Right renal pelvis (tissue), 4 donors: ENCODE measurements at places on chromosomes 5 and 9.

DNA sequence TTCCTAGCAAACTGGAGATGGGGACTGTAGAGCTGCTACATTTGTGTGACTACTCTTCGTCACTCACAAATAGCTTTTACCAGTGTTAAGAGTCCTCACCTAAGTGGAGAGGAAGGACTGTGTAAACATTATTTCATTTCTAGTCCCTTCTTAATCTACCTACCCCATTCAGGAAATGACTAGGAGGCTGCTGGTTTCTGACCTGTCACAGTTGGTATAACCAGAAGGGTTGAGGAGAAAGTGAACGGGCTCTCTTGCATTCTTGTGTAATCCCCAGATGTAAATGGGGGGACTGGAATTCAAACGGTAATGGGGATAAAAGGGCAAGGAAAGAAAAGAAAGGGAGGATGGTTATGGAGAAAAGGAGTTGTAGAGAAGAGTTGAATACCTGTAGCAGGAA lies 35.4 kb upstream of the BNIP1 start:
- no peak for DNase-seq

- no peak for DNase-seq
Measured at GRCh38 chr5:179126506-179126991, 66.4 kb downstream of the ZNF354C start.

DNA sequence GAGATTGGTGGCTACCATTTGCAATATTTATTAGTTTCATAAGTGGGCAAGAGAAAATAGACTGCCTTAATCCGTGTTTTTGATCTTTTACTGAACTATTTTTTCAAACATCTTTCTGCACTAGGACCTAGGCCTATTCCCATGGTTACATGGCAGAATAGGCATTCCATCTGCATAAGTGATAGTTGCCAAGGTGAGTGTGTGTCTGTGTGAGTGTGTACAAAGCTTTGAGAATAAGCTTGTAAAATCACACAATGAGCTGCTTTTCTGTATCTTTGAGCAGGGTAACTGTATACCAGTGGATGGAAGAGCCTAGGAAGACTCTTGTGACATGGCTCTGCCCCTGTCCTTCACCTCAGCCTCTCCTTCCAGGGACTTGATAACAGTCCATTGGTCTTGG lies 92.7 kb downstream of the SGCD start:
- no peak for DNase-seq

GRCh38 chr5:175867587-175868347 lies 3.6 kb upstream of the CPLX2 start:
- DNase-seq = no peak

DNA sequence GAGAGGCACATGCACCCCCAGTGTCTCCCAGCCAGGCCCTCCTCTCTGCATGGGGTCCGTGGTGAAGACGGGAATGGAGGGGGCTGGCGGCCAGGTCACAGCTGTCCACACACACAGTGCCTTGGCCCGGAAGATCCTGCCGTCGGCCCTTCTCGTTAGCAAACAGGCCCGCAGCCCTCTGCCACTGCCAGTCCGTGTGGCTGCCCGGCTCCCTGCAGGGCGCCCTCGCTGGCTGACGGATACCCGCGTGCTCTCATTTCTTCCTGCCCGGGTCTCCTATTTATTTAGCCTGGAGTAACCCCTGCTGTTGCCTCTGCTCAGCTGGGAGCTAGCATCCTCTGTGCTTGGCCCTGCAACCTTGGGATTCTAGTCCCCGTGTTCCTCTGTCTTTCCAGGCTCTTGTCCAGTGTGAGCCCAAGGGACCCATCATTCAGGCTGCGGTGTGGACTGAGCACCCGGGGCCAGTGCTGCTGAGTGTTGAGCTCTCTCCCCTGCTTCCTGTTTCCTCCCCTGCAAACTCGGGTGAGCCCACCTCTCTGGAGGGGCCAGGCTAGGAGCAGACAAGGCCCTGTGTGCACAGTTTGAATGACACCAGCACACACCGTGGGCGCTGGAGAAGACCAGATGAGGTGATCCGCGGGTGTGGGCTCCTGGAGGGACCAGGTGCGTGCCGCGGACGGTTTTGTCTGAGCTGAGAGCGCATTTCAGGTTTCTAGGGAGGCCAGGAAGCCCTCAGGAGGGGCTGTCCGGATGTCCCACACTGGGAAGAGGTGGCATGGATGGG lies 14.6 kb upstream of the RNU6ATAC start:
- no peak for DNase-seq

GRCh38 chr5:100175346-100175745 lies 359.8 kb upstream of the FAM174A start:
- no peak for DNase-seq

- DNase-seq = no peak
Measured at GRCh38 chr5:31196309-31196708, 2.8 kb downstream of the CDH6 start.

DNA sequence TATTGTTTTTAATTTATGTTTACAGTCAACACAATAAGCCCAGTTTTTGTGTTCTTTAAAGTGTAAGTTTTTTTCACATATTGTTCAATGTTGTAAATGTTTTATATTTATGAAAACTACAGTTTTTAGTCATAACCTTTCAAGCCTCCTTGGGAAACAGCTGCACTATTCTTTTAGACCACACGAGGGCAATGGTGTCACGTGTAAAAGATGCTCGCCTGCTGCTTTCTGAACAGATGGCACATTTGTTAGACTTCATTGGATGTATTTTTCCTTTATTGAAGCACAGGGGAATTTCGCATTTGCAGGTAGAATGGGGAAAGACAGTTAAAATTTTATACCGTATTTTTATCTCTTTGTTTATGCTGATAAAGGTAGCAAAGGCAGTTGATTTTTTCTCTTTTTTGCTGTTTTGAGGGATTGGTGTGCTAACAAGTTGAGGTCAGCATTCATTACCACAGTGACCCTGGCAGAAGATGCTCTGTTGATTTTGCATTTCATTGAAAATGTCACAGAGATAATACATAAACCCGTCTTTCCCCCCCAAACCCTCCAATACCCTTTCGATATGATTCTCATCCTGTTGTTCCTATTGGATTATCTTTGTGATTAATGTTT lies 59.0 kb downstream of the MAT2B start:
- peak; percentile 44 for DNase-seq

DNA sequence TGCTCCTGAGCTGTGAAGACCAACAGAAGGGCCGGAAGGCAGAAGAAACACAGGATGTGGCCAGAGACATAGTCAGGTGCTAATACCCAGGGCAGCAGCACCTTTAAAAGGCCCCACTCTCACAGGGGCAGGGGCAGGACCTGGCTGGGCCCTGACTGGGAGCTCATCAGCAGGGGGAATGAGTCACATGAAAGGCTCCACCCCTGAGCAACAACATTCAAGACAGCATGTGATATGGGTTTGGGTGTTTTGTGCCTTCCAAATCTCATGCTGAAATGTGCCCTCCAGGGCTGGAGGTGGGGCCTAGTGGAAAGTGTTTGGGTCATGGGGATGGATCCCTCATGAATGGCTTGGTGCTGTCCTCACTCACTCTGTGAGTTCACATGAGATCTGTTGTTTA lies 181.7 kb downstream of the ERCC6L2 start:
- DNase-seq = no peak

- no peak for DNase-seq
Measured at GRCh38 chr9:85142968-85143367, 473.4 kb downstream of the NTRK2 start.

DNA sequence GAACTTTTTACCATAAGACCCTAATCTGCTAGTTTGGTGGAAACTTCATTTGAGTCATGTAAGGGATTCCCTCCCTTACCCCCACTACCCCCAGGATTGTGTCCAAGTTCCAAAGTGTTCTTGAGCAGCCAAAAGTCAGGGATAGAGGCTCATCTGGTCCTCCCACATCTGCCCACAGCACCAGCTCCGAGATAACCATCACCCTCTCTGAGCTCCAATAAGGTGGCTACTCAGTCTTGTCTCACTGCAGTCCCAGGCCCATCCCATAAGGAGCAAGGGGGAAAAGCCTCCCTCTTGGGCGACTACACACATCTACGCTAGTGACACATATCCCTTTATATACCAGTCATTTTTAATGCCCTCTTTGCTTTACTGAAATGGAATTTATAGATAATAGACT lies 12.0 kb upstream of the ENC1 start:
- DNase-seq = no peak

DNA sequence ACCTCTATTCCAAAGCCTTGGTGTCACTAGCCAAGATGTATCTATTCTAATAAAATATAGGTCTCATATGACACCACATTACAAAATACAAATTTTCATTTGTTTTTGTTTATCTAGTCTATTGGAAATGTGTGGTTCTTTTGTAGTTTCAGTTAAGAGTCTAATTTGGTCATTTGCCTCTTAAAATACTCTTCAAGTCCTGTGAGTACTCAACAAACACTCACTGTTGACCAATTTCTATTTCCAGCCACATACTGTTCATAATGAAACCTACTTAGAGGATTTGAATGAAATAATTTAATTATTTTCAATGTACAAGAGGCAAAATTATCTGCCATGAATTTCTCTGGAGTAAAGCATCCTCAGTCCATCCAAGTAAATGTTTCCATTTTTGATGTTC lies 40.6 kb downstream of the SLC1A3 start:
- no peak for DNase-seq

GRCh38 chr5:164370841-164371240 lies 865.4 kb downstream of the MAT2B start:
- no peak for DNase-seq

GRCh38 chr5:51960617-51961121 lies 577.4 kb downstream of the ISL1 start:
- DNase-seq = no peak

DNA sequence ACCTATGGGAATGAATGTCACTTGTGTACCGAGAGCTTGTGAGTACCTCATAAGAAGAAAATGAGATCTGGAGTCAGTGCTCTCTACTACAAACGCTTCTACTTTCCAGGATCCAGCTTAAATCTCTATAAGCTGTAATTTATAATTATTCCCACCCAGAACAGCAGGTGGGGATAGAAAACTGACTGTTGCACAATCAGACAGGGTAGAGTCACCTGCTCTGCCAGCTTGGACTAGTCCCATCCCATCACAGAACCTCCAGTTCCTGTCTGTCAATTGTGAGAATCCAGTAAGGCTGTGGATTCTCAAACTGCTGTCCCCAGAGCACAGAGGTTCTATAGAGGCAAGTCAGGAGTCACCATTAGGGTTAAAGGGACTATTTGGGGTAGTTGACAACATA lies 2.0 kb downstream of the SPINK7 start:
- no peak for DNase-seq

GRCh38 chr5:78778538-78778937 lies 130.0 kb upstream of the LHFPL2 start:
- DNase-seq = no peak
